ENCODE measurements at places on chromosomes 5 and 9.

DNA sequence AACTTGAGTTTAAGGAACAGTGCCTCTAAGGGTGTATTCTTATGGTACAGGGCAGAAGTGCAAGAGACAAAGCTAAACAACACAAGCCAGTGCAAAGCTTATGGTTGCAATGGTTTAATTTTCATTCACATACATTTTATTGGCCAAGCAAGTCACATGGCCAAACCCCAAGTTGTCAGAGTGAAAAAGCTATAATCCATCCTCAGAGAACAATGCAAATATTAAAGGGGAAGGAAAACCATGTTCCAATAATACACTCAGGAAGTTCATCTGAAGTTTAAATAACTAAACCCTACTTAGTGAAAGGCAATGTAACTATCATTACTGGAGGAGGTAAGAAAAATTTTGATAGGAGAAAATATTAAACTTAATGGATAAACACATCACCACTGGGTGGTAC is 26.6 kb upstream of the TLR4 start:
- DNase-seq = no peak

DNA sequence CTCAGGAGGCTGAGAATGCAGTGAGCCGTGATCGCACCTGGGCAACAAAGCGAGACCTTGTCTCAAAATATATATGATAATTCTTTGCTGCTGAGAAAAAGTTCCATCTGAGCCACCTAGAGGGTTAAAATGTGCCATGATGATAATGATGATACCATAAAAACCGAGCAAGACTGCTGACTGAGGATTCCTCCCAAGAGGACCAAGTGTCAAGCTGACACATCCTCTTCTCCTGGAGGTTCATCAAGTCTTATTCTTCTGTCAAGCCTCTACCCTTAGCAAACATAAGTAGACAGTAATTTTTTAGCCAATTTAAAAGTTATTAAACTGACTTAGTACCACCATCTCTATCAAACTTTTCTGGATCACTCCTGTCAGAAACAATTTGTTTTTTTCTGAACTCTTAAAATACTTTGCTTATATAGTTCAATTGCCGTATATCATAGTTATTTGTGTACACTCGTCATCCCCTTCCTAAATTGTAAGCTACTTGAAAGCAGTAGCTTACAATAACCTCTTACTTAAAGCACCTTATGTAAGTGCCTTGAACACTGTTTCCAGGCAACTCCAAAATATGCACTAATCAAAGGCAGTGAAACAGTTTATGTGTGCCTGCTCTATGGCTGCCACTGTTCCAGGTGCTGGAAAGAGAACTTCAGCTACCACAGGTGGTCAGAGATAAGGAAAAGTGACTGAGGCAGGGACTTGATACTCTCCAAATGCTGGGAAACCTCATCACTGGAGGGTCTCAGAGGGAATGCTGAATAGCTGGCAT is 57.4 kb downstream of the SCAI start:
- no peak for DNase-seq

GRCh38 chr9:72909428-72909827 is 43.4 kb downstream of the ALDH1A1 start:
- DNase-seq = no peak

- no peak for DNase-seq
Measured at GRCh38 chr5:172185096-172185461, 2.9 kb downstream of the STK10 start.

DNA sequence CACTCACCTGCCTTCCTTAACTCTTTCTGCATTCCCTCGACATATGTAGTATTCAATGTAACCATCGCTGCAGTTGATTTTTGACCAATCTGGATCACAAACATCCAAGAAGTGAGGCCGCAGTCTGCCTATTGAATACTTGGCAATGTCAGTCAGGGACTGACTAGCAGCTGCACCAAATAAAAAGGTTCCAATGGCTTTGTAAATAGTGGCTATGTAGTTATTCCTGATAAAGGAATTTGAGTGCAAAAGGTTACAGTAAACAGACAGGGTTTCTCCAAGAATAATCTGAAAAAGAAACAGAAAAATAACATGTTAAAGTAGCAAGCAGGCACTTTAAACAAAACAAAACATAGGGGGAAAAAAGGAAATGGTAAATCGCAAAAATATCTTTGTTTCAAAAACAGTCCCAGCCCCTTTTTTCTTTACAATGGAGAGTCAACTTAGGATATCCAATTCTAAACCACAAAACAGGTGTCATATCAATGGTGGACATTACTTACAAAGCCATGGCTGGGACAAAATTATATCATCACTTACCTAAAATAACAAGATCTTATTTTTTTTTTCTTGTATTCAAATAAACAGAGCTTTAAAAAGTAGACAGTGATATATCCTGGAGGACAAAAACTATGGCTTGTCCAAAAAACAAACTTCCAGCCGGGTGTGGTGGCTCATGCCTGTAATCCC is 66.8 kb downstream of the PLPP1 start:
- no peak for DNase-seq

GRCh38 chr9:88387552-88388202 is 567 bp upstream of the SPIN1 start:
- DNase-seq = no peak

DNA sequence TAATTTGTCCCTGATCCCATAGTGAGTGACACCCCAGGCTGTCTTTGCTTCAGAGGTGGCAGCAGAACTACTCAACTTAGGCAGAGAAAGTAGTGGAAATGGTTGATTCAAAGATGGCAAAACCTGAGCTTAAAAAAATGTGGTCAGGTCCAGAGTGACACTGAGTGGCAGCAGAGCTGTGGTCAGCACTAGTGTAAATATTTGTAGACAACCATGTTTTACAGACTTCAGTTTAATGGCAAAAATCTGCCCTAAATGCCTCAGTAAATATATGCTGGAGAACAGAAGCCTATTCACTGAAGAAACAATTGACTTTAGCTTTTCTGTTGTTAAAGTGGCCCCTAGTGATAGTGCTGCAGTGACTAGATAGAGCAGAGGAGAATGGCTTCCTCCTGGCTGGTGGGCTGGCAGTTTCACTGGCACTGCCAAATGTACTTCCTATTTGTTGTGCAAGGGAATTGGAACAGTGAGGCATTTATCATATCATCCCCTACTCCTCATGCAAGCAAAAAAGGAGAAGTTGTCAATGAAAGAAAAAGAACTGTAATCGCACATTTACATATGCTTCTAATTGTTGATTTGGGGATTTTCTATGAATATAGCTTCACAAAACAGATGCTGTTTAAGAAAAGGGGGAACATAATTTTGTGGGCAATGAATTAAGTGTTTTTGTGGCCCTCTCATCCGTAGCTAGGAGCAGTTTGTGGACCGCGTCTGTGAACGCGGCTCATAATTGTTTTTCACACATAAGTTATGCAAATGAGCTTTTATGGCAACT is 12.0 kb downstream of the PBX3 start:
- no peak for DNase-seq

DNA sequence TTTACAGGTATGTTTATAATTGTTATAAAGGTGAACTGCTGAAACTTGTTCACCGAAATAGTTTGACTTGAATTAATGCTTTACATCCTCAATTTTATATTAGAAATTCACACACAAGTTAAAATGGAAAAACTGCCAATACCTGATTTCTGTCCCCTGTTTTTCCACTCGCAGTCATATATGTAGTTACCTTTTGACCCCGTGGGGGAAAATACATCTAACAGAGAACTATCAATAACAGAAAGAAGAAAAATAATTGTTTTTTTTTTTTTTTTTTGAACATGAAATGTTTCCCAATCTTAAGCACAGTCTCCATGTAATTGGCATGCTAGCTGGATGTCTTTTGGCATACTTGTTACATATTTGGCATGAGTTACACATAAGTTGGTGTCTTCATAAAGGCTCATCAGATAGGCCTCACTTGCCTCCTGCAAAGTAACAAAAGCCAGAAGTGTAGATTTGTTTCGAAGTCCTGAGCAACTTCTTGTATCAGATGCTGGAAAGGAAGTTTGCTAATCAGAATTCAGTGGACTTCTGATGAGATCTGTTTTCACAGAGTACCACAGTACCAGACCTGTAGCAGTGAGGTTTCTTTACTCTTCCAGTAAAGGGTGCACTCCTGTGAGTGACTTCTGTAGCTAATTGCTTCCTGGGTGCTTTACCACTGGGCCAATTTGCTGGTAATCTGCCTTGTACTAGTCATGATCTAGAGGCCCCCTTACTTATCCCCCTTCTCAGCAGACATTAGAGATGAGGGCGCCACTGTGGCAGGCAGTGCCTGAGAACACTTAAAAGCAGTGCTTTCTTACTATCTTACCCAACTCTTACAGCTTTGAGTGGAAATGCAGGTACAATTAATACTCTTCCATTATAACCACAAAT is 36.2 kb upstream of the CXXC5 start:
- no peak for DNase-seq

DNA sequence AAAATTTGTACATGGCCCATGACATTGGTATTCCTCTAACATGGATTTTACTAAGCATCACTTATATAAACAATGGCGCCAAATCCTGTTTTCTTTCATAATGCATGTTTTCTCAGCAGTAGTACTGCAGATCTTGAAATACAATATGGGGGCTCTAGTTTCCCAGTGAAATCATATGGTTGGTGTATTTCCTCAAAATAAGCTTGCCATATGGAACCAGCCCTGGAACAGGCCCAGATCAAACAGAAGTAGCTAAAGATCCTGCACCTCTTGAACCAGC is 163.9 kb downstream of the ZNF608 start:
- no peak for DNase-seq

DNA sequence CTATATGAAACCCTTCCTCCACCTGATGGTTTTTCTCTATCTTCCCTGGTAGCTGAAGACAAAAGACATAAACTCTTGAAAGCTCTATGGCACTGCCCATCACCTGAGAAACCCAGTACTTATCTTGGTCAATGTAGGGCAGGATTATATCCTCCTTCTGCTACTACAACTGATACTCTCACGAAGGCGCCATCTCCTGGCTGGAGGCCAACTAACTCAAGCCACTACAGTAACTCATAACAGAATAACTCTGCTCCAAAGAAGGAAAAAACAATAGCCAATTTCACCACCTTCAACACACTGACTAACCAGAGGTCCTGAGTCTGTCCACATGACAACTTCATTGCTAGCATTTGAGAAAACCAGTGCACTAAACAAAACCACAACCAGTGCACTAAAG is 409.2 kb downstream of the CETN3 start:
- DNase-seq = no peak

DNA sequence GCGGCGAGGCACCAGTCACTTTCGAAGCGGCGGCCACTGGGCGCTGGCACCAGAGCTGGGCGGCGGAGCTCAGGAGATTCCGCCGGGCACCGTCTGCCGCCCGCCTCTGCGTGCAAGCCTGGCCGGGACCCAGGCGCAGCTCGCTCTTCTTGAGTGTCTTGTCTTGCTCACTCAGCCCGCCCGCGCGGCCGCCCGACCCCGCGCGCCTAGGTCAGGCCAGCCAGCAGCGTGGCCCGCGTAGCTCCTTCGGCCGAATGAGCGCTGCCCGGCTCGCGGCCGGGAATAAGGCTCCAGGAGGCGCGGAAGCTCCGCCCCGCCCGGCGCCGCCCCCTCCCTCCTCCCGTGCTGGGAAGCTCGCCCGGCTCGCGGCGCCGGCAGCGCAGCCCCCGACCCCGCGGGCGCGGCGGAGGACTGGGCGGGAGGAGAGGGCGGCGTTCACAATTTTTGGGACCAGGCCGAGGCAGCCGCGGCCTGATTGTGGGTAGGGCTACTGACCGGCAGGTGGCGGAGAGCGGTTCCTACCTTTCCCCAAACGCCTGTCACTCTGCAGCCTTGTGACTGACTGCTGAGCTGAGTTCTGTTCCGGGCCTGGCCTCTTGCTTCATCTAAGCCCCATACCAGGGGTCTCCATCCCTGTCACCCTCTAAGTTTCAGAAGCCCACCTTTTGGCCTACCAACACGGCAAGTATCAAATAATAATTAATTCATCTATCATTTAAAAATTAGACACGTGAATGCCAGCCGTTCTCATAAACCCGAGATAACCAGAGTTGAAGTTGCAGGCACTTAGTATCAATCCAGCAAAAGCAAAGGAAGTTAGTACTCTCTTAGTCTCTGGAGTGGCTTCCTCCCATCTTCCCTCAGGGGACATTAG is at the start of gene HBEGF:
HBEGF (minus strand) TSS at position 256 of the 874 bp plus-strand sequence. CDS start 275 bp downstream, outside the sequence.
- DNase-seq = peak; percentile 58

DNA sequence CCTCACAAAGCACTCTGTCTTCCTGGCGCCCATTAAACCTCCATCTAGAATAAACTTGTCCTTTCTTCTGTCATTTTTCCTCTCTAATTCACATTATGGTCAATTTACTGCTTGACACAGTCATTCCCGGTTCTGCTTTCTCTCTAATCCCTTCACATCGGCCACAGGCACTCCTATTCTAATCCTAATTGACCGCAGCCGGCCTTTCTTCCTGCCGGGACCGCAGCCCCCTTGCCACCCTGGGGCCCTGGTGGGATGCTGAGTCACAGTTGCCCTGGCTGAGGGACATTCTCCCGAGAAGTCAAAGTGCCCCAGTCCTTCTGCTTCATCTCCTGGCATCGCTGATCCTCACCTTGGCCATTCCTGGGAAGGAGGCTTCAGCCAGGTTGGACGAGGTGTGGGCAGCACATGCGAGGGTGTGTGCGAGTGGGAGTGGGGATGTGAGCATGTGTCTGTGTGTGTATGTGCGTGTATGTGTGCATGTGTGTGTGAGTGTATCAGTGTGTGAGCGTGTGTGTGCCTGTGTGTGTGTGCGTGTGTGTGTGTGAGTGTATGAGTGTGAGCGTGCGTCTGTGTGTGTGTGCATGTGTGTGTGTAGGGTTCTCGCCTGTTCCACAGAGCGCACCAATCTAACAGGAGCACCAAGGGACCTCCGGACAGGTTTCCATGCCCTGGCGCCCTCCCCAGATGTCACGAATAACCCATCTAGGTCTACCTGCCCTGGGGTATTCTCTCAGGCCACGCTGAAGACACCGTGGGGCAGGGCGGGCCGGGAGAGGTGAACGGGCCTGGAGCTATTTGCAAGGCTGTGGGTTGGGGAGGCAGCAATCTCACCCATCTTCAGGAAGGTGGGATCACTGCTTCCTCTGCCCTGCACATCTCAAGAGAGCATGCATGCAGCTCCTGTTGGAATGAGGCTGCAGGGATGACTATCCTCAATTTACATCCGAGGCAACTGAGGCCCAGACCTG is 191.2 kb downstream of the PAX5 start:
- no peak for DNase-seq

DNA sequence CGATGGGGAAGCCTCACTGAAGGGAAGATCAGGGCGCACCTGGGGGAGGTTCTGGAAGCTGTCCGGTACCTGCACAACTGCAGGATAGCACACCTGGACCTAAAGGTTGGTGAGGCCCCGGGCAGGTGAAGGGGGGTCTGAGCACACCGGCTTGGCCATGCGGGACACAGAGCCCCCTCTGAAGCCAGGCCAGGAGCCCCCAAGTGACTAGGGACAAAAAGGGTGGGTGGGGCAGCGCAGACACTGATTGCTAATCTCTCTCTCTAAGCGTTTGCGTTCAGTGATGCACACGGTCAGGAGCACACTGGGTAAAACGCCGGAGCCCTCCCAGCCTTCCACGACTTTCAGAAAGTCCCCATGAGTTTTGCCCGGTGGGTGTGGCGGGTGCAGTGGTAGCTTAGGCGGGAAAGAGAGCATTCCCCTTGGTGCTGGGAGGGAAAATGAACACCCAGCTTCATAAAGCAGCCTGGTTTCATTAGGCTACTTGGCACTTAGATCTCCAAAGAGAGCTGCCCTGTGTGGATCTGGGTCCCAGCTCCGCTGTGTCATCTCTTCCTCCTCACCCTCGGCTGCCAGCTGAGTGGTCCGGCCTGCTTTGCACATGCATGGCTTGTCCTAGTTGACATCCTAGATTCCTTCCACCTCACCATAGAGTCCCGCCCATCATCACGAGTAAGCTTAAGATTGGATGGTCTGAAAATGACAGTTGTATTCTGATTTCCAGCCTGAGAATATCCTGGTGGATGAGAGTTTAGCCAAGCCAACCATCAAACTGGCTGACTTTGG is 74.2 kb upstream of the OTULINL start:
- DNase-seq = no peak

Measured in T-helper 1 cell (primary cell).